ENCODE measurements at places on chromosomes 3 and 15.

DNA sequence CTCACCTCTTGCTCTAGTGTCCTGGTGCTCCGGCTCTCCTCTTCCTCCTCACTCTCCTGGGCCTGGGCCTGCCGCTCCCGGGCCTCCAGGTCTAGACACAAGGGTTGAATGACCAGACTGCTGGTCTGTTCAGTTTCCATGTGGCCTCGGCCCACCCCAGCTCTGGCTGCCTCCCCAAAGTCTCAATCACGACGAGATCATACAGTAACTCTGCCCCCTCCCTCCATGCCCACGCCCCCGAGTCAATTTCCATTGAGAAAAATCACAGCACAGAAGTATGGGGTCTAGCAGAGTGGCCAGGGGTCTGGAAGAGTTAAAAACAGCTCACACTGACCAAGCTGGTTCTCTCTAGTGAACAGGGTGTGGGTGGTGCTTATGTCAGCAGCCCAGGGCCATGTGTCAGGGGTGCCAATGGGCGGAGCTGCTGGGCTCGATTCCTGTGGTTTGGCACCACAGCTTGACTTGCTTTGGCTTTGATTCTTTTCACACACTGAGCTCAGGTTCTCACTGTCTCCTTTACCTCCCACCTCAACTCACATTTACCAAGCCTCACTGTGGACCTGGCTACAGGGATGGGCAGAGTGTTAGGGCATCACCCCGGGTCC lies 6.9 kb downstream of the C15orf62 start:
- DNase-seq, result no peak

DNA sequence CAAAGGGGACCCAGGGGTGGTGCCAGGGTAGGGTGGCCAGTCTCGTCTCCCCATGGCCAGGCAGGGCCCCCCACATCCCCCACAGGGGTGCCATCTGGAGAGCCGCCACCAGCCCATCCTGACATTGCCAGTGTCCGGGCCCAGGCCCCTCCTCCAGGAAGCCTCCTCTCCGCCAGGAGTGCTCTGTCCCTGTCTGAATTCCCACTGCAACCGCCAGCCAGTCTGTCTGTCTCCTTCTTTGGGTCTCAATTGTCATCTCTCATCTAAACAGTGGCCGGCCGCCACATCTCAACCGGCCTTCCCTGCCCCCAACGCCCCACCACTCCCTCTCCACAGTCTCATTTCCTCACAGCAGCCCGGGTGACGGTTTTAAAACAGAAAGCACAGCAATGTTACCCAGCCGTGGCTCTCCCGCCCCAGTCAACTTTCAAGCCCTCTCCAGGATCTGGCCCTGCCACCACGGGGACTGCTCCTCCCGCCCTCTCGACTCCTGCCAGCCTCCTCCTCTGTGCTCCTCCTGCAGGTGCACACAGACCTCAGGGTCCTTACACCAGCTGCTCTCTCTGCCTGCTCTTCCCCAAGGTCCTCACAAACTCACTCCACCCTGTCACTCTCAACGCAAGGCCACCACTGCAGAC lies 57.0 kb downstream of the IQSEC1 start:
- DNase-seq, result no peak

- no peak for DNase-seq
These were observed 20.6 kb upstream of the KBTBD12 start for GRCh38 chr3:127894481-127894880.

GRCh38 chr3:150743508-150743907 lies 19.5 kb downstream of the SIAH2 start:
- DNase-seq, result no peak

DNA sequence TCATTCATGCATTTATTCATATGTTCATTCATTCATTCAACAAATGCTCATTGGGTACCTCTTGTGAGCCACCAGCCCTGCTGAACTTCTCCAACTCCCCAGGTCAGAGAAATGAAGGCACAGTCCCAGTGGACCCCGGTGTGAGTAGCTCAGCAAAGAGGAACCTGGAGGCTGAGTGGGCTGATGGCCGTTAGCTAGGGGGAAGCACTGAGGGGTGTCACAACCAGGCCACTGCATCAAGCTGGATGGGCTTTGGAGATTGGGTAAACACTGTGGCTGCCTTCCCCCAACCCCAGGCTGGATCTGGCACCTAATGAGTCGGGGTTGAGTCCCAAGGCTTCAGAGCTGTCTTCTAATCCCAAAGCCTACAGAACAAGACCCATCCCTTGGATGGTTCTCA lies 12.1 kb upstream of the ALAS1 start:
- DNase-seq, result no peak

DNA sequence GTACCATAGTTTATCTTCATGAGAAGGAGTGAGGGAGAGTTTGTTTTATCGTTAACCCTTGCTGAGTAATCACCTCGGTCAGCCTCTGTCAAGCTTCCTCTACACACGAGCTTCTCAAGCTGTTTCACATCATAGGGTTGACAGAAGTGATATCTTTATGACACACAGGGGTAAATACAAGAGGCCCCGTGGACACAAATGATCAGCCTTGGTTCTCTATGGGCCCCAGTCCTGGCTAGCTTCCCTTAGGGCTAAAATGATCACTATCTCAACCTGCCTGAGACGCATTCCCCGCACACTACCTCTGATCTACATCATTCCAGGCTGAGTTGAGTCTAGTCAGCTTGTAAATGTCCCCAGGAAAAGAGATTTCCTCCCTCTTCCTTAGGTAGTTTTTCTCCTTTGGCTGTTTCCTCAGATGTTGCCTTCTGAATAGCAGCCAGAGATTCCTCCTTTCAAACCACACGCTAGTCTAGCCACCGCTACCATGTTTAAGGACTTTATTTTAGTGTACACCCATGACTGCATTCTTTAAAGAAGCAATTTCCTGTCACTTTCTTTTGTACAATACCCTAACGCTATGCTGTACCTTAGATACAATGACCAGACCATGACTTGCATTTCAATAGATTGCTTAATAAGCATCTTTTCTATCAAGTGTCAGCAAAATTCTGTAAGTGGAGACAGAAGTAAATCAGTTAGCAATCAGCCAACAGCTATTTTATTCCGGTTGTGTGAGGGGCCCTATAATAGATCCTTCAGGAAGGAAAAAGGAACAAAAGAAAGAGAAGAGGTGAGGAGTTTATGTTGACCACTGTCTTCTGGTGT lies 35.1 kb upstream of the PPARG start:
- no peak for DNase-seq

DNA sequence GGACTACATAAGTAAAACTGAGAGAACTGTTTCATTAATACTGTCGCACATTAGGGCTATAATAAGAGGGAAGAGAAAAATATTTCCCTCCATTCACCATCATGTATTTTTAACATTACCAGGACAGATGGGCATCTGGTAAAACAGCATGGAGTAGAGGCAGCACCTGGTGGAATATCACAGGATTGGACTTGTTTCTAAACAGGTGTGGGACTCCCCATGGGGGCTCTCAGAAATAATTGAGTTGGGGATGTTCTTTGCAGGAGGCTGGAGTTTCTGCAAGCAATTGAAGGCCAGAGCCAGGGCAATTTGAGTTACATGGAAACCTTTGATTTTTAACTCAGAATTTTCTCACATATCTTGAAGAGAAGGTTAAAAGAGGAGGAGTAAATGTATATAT lies 8.4 kb upstream of the MINDY2 start:
- DNase-seq, result no peak

GRCh38 chr3:171268677-171269076 lies 191.5 kb downstream of the TNIK start:
- DNase-seq, result no peak

DNA sequence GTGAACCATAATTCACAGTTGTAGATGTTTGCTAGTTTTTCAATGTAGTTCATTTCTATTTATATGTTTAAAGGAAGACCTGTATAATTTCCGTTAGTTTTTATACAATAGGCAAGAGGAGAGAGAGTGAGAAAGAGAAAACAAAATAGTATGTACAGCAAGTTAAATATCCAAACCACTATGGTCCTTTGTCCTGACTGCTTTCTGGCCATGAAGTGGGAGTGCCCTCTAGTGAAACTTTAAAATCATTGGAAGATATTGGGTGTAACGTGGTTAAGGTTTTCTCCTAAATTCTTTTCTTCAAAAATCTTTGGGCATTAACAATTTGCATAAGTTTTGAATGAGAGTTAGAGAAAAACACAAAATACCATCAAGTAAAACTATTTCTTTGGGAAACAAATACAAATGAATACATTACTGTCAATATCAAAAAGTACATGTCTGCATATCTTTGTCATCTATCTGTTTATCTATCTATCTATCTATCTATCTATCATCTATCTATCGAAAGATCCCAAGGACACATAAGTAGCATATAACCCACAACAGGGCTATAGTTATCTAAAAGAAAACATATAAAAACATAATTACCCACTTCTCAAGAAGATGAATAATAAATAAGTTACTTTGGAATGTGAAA lies 534.6 kb upstream of the ATP11B start:
- DNase-seq, result no peak

Measured in AG04450 (cell line).